Aorta (tissue), 5 donors: ENCODE measurements at places on chromosomes 16 and 17. TPM values are rescaled to one million over a fixed set of nuclear protein-coding genes. Genes with fewer than 3 reads are reported as not detected.
A peak's percentile ranks its signal among the peaks of the same experiment; 100 is the strongest.

GRCh38 chr16:23452221-23452571 lies 793 bp downstream of the COG7 start:
- no peak for DNase-seq

The LGALS9B gene
- total RNA-seq: not detected

DNA sequence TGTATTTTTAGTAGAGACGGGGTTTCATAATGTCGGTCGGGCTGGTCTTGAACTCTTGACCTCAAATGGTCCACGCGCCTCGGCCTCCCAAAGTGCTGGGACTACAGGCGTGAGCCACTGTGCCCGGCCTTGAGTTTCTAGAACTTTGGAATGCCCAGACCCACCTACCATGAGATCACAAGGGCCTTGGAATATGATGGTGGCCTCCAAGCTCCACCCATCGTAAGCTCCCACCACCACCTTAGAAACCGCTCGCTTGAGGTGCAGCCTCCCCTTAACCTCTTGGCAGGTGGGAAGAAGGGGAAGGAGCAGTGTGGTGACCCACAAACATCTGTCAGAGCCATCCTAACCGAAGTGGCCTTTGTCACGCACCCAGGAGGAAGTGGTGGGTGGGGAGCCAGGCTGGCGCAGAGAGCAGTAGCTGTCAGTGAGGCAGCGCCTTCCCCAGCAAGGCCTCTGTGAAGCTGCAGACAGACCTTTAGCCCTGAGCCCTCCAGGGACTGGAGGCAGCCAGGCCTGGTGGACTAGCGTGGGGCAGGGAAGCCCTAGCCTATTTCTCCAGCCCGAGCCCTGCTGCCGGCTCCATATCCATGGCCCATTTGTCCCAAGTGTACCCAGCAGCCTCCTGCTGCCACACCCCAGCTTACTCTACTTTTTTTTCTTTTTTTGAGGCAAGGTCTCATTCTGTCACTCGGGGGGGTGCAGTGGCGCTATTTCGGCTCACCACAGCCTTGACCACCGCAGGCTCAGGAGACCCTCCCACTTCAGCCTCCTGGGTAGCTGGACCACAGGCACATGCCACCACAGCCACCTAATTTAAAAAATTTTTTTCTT lies 13.1 kb upstream of the SEPHS2 start:
- peak; percentile 77 for DNase-seq

GRCh38 chr17:82734987-82735866 lies at the start of gene FN3K:
TSS of gene FN3K (plus strand) at chr17:82735615. CDS start at chr17:82735637, 22 bp downstream.
- peak; percentile 88 for DNase-seq

- DNase-seq: no peak
Measured at GRCh38 chr17:46144246-46144645, 49.0 kb downstream of the KANSL1 start.

The COX6A2 gene
- 3.0 TPM for total RNA-seq

- peak; percentile 63 for DNase-seq
Measured at GRCh38 chr16:66524601-66525164, 25.2 kb downstream of the TK2 start.

DNA sequence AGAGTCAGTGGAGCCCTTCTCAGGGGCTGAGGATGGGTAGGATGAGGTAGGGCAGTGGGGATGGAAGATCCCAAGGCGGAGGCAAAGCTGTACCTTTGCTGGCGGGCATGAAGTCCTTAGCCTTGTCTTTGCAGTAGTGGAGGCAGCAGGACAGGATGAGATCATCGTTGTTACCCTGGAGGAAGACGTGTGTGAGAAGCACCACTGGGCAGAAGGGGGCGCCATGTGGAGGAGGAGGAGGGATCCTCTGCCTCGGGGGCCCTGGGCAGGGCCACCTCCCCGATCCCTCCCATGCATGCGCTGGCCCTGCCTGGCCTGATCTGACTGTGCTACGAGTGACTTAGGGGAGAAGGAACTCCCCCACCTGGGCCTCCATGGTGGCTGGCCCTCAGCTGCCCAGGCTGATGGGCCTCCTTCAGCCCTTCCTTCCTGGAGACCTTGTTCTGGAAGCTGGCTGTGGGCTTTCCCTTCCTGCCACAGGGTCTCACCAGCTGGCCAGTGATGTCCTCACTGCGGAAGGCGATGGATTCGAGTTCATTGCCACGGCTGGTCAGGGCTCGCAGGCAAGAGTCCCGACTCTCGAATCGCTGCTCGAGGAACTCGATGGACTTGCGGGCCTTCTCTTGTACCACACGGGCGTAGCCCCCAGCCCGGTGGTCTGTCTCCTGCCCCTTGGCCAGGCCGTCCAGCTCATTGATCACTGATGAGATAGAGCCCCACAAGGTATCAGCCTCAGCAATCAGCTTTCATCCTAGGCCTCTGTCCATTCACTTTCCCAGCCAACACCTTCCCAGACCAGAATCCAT lies 10.3 kb downstream of the HIC1 start:
- peak; percentile 67 for DNase-seq

DNA sequence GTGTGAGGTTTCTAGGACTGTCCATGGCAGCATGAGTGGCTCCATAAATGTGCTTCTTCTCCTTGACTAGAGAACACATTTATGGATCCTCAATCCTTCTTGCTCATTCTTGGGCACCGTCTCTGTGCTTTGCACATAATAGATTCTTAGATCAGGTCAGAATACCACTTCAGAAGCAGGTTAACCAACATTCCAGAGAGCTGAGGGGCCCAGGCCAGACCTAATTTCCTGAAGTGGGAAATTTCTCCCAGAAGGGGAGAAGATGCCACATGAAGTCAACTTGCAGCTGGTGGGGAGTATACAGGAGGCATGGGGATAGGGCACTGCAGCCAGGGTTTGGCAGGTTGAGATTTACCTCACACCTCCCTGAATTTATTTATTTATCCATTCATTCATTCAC lies 24.4 kb upstream of the VAT1L start:
- DNase-seq: no peak

DNA sequence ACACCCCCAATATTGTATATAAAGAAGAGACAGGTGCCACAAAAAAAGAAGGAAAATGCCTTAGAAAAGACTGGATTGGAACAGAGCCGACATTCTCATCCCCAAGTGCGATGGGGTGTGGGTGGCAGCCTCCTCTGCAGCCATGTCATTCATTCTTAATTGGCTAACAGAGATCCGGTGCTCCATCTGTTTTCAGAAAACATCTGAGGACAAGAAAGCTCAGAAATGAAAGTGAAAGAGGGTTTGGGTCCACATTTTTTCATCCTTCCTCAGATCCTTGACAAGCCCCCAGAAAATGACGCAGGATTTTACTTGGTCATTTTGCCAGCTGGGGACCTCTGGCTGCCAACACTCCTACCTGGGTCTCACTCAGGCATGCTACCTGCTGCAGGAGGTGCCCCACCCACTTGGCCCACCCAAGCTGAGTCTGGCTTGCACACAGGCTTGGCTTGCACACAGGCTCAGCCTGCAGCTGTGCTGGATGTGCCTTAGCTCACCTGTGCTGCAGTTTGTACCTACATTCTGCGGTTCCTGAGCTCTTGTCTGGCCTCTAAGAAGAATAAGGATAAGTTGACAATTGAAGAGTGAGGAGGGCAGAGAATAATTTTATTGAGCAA lies 21.9 kb downstream of the KIF2B start:
- DNase-seq: no peak

The PALB2 gene
- 9.5 TPM for total RNA-seq

The KIF2B gene
- not detected for total RNA-seq

- DNase-seq: no peak
Measured at GRCh38 chr17:8417806-8418205, 17.9 kb upstream of the NDEL1 start.

DNA sequence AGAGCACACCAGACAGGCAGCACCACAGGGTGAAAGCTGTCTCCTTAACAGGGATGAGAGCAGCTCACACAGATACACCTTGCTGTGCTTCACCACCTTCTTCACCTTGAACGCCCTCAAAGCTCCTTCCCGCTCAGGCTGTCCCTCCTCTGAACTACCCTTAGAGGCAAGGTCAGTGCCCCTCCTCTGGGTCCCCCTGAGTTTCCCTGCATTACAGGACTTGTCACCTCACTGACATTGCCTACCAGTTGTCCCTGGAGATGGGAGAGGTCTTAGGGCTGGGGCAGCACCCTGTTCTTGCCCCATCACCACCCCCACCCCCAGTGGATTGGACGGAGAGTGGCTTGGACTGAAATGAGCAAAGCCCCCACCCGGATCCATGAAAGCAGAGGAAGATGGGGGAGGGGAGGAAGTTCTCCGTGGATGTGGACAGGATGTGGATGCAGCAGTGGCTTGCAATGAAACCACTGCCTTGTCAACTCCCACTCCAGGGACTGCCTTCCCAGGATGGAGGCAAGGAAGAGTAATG lies 73.2 kb upstream of the CDH5 start:
- DNase-seq: no peak

DNA sequence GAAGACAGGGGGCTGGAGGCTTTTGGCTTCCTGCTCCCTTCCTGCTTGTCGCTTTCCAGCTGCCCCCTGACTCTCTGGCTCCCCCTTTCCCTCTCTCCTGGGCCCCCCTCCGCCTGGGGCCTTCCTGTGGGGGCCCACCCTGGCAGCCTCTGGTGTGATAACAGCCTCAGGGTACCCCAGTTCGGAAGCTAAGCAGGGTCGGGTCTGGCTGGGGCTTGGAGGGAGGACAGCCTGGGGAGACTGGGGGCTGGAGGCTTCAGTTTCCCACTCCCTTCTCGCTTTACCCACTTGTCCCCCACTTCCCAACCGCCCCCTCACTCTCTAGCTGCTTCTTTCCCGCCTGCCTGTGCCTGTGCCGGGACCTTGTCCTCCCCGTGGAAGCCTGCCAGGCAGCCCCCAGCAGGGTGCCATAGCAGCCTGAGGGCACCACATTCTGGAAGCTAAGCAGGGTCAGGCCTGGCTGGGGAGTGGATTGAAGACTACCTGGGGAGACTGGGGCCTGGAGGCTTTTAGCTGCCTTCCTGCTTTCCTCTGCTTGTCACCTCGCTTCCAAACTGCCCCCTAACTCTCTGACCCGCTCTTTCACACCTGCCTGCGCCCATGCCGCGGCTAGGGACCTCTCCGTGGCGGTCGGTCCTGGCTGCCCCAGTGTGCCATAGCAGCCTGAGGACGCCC lies 2275.5 kb downstream of the TP53TG3F start:
- DNase-seq: no peak

GRCh38 chr16:27691721-27692120 lies 141.8 kb downstream of the KATNIP start:
- DNase-seq: no peak

GRCh38 chr16:11038305-11038704 lies 93.9 kb downstream of the CLEC16A start:
- no peak for DNase-seq

DNA sequence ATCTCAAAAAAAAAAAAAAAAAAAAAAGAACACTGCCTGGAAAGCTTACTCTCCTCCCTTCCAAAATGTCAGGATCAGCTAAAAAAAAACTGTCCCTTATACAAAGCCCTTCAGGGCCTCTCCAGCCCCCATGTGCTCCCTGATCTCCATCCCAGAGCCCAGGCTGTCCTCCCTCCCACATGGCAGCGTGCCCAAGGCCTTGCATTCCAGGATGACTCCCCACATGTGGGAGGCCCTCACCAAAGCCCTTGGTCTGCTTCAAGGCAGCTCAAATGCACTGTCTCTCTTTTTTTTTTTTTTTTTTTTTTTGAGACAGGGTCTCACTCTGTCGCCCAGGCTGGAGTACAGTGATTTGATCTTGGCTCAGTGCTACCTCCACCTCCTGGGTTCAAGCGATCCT lies 2.3 kb downstream of the FDXR start:
- DNase-seq: no peak

DNA sequence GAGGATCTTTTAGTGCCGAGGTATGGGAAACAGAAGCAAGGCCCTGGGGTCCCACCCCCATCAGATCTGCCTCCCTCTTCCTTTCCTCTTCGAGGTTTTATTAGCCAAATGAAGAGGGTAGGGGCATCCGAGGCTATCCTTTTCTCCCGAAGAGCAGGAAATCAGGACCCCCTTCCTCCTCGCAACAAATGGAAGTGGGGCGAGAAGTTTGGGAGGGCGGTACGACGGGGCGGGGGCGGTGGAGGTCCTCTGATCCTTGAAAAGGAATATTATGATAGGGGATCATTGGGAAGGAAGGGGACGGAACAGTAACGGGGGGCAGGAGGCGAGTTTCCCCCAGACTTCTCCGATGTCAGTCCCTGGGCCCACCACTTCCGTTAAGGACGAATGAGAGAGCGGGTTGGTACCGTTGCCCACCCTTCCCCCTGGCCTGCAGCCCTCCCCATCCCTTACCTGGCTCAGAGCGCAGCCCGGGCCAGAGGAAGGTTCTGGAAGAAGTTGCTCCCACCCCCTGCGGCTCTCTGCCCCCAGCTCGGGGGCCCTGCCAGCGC lies 309 bp downstream of the FOXJ1 start:
- no peak for DNase-seq

- no peak for DNase-seq
Measured at GRCh38 chr17:2177235-2177811, 122.4 kb downstream of the HIC1 start.

GRCh38 chr17:80663781-80664206 lies 119.2 kb downstream of the RPTOR start:
- DNase-seq: no peak
